Airway epithelial cell (primary cell): ENCODE measurements at places on chromosomes 4 and X. TPM values are rescaled to one million over a fixed set of nuclear protein-coding genes. Genes with fewer than 3 reads are reported as not detected.

FGF16 gene
- not detected in 2 replicates for total RNA-seq

PSAPL1 gene
- total RNA-seq, result 0.14 TPM in 2 replicates

FAM241A gene
- 1.4 and 2.4 TPM in 2 replicates for total RNA-seq

DMP1 gene
- not detected in 2 replicates for total RNA-seq

SPIN2B gene
- total RNA-seq, result 4.2 and 4.7 TPM in 2 replicates

XPNPEP2 gene
- not detected in 2 replicates for total RNA-seq

CXCL13 gene
- 0.14 and 0.28 TPM in 2 replicates for total RNA-seq

CLDN22 gene
- not detected in 2 replicates for total RNA-seq

FAM47E gene
- total RNA-seq, result 0.56 TPM in 1 of 2 replicates, not detected in the other

FGF13 gene
- not detected in 2 replicates for total RNA-seq

SMIM20 gene
- 28.5 and 29.1 TPM in 2 replicates for total RNA-seq

PAGE5 gene
- total RNA-seq, result not detected in 2 replicates

VEGFC gene
- total RNA-seq, result 19.2 and 26.8 TPM in 2 replicates

FAM184B gene
- not detected in 2 replicates for total RNA-seq

ANXA10 gene
- total RNA-seq, result 0.56 TPM in 1 of 2 replicates, not detected in the other

INTS6L gene
- total RNA-seq, result 3.9 and 5.4 TPM in 2 replicates

PLAC1 gene
- total RNA-seq, result 0.33 and 0.63 TPM in 2 replicates

PDZD4 gene
- 0.14 TPM in 1 of 2 replicates, not detected in the other for total RNA-seq

TENM3 gene
- total RNA-seq, result 7.7 and 10.6 TPM in 2 replicates

NAA11 gene
- total RNA-seq, result not detected in 2 replicates

DCLK2 gene
- 0.07 and 0.19 TPM in 2 replicates for total RNA-seq

TMPRSS11A gene
- total RNA-seq, result 1.4 and 1.5 TPM in 2 replicates
